ENCODE measurements at places on chromosomes 3 and 15. TPM values are rescaled to one million over a fixed set of nuclear protein-coding genes. Genes with fewer than 3 reads are reported as not detected.
A peak's percentile ranks its signal among the peaks of the same experiment; 100 is the strongest.

- H3K4me1 ChIP-seq: no peaks in the 10 kb centered on the region
- H3K36me3 ChIP-seq: no peaks in the 10 kb centered on the region
- no peaks in the 10 kb centered on the region for H3K27me3 ChIP-seq
Measured at GRCh38 chr3:1960506-1960905, 138.2 kb upstream of the CNTN4 start.

GRCh38 chr3:59935025-59935424 lies 885.2 kb upstream of the CFAP20DC start:
- H3K36me3 ChIP-seq: no peaks in the 10 kb centered on the region
- no peak overlapping the region for H3K4me3 ChIP-seq
- no peak overlapping the region for H3K27ac ChIP-seq
- no peaks in the 10 kb centered on the region for H3K4me1 ChIP-seq

DNA sequence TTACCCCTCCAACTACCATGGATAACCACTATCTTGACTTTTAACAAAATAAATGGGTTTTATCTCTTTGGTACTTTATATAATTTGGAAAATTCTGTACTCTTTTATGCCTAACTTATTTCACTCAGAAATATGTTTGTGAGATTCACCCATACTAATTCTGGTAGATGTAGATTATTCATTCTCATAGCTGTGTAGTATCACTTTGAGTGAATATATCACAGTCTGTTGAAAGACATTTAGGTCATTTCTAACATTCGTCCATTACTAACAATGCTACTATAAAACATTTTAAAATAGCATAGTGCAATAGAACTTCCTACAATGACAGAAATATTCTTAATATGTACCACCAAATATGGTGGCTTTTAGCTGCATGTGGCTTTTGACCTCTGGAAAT lies 542.4 kb downstream of the RBMS3 start:
- no peak overlapping the region for H3K4me3 ChIP-seq
- H3K4me1 ChIP-seq: no peaks in the 10 kb centered on the region
- no peaks in the 10 kb centered on the region for H3K36me3 ChIP-seq
- no peak overlapping the region for H3K27ac ChIP-seq

GRCh38 chr15:39599871-39600270 lies 19.0 kb downstream of the THBS1 start:
- no peaks in the 10 kb centered on the region for H3K4me1 ChIP-seq
- no peaks in the 10 kb centered on the region for H3K36me3 ChIP-seq
- no peak overlapping the region for H3K27ac ChIP-seq

DNA sequence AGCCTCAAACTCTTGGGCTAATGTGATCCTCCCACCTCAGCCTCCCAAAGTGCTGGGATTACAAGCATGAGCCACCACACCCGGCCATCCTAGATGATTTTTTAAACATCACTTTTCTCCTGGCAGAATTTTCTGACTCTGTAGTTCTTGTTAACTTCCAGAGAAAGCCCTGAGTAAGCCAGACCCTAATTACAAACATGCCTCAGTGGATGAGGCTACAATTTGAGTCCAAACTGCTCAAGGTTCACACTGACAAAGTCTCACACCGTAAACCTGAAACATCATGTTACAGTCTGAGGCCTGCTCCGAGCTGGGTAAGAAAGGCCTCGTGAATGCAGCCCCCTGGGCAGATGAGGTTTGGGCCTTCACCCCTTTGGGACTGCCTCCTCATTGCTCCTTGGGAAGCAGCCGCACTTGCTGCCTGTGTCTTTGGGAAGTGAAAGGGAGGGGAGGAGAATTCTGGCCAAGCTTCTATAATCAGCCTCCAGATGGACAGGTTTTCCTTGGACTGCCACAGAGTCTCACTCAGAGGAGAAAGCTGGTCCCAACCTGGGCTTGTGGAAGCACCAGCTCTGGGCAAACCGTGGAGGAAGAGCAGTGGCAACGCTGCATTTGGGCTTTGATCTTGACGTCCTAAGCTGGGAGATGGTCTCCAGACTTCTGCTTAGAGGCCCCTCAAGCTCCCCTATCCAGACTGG lies 46.0 kb downstream of the CA12 start:
- H3K27ac ChIP-seq: no peak overlapping the region
- DNase-seq: no peak
- H3K27me3 ChIP-seq: no peaks in the 10 kb centered on the region
- H3K4me3 ChIP-seq: no peak overlapping the region

GRCh38 chr3:6249679-6250078 lies 611.2 kb upstream of the GRM7 start:
- peak overlapping the region; percentile 32 for H3K27ac ChIP-seq
- peak; percentile 60 for DNase-seq
- no peaks in the 10 kb centered on the region for H3K27me3 ChIP-seq
- no peaks in the 10 kb centered on the region for H3K36me3 ChIP-seq
- H3K4me1 ChIP-seq: peaks cover 20% of the 10 kb centered on the region
- H3K4me3 ChIP-seq: peak overlapping the region; percentile 3

GRCh38 chr15:51649659-51650521 lies 27.3 kb upstream of the DMXL2 start:
- H3K36me3 ChIP-seq: no peaks in the 10 kb centered on the region
- H3K4me3 ChIP-seq: no peak overlapping the region
- no peaks in the 10 kb centered on the region for H3K27me3 ChIP-seq
- H3K27ac ChIP-seq: no peak overlapping the region
- peak; percentile 89 for DNase-seq

- peak; percentile 67 for DNase-seq
- H3K4me3 ChIP-seq: no peak within 1 kb of the TSS
- H3K36me3 ChIP-seq: no peaks in the 10 kb centered on the region
- H3K4me1 ChIP-seq: peaks cover 44% of the 10 kb centered on the region
- H3K27me3 ChIP-seq: no peaks in the 10 kb centered on the region
Measured at GRCh38 chr3:181711325-181712135, at the start of gene SOX2. Gene SOX2 (plus strand): TSS chr3:181711925. CDS start chr3:181712361, 436 bp downstream.

GRCh38 chr3:138812806-138813205 lies 21.9 kb downstream of the PIK3CB start:
- H3K36me3 ChIP-seq: no peaks in the 10 kb centered on the region
- no peak overlapping the region for H3K27ac ChIP-seq
- H3K4me1 ChIP-seq: peaks cover 15% of the 10 kb centered on the region
- DNase-seq: no peak
- no peaks in the 10 kb centered on the region for H3K27me3 ChIP-seq

DNA sequence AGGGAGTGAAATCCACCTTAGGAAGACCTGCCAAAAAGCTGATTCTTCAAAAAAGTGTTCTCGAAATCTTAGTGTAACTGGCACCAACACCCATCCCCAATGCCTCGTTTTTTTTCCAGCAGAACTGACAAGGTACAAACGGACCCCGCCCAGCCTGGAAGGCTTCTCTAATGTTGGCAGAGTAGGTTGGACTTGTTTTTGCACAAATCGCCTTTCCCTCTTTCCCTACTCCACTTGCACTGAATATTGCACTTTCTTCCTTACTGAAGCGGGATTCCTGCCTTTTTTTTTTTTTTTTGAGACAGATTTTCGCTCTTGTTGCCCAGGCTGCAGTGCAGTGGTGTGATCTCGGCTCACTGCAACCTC lies 544 bp upstream of the TIMMDC1 start:
- no peaks in the 10 kb centered on the region for H3K27me3 ChIP-seq
- H3K27ac ChIP-seq: peak overlapping the region; percentile 56
- H3K4me1 ChIP-seq: peaks cover 32% of the 10 kb centered on the region
- H3K4me3 ChIP-seq: peak overlapping the region; percentile 98
- H3K36me3 ChIP-seq: peaks cover 9% of the 10 kb centered on the region
- peak; percentile 61 for DNase-seq

DNA sequence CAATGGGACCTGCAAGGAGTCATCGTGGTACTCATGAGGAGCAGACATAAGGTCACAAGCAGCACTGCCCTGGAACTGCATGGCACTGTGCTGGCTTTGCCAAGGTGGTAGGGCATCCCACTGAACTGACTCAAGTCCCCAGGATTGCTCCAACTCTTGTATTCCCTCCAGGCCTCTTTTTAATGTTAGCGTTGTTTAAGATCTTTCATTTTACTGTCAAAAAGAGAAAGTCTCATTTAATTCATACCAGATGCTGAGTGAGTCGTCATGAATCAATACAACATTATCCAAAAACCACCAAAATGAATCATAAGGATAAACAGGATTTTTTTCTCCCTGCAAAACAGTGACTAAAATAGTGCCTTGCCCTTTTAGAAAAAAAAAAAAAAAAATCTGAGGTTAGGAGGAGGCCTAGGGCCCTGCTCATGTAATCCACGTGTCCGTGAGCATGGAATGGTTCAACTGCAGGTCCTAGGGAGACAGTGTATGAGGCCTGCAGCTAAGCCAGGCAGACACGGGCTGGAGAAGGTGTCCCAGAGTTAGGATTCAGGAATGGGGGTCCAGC lies 36.7 kb upstream of the BLM start:
- DNase-seq: no peak
- H3K27ac ChIP-seq: no peak overlapping the region
- no peaks in the 10 kb centered on the region for H3K36me3 ChIP-seq
- no peaks in the 10 kb centered on the region for H3K27me3 ChIP-seq
- no peak overlapping the region for H3K4me3 ChIP-seq

DNA sequence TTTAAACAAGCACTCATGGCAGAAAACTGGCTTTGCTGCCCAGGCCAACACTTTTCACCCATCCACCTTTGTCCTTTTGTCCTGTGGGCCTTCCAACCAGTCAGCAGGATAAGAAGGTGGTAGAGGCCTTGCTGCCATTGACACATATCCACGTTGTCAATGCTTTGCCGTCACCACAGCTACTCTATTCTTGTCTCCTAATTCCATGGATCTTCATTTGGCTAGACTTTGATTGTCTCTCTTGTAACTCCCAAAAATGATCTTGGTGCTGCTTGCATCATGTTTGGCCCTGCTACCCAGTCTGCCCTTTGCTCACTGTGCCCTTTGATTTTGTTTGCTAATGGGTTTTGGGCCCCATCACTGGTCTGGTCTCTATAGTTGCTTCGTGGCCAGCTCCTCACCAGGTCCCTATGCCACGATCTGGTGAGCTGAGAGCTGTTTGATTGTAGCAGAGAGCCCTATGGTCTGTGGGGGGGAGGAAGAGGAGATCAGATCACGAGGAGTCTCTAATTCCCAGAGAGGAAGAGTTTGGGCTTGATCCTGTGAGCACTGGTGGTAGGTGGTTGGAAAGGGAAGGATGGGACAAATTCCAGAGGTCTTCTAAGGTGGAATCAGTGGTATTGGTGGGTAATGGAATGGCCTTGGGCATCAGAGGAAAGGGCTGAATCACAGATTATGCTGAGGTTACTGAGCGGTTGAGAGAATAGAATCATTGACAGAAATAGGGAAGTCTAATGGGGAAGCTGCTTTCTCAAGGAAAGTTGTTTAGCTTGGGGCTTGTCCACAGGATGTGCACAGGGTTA lies 40.3 kb downstream of the ABHD2 start:
- DNase-seq: no peak
- 0 out of 2 replicates have a peak overlapping the region, but pooled peaks have one; percentile 1 for H3K27ac ChIP-seq
- no peaks in the 10 kb centered on the region for H3K27me3 ChIP-seq
- peaks cover 15% of the 10 kb centered on the region for H3K4me1 ChIP-seq
- no peaks in the 10 kb centered on the region for H3K36me3 ChIP-seq

- H3K36me3 ChIP-seq: peaks cover 19% of the 10 kb centered on the region
- H3K27me3 ChIP-seq: no peaks in the 10 kb centered on the region
- no peak for DNase-seq
- peak overlapping the region; percentile 94 for H3K27ac ChIP-seq
Measured at GRCh38 chr15:41281236-41281635, 50.2 kb downstream of the CHP1 start.

- H3K4me3 ChIP-seq: peak overlapping the region; percentile 66
- H3K4me1 ChIP-seq: 0 out of 2 replicates have a peak, but pooled peaks cover 4% of the 10 kb centered on the region
- no peaks in the 10 kb centered on the region for H3K36me3 ChIP-seq
Measured at GRCh38 chr3:142724682-142725356, 985 bp downstream of the TRPC1 start.

- no peak overlapping the region for H3K4me3 ChIP-seq
- H3K27me3 ChIP-seq: no peaks in the 10 kb centered on the region
- no peak overlapping the region for H3K27ac ChIP-seq
- H3K36me3 ChIP-seq: no peaks in the 10 kb centered on the region
- H3K4me1 ChIP-seq: no peaks in the 10 kb centered on the region
- DNase-seq: no peak
Measured at GRCh38 chr3:103060242-103060641, 625.4 kb downstream of the ZPLD1 start.

DNA sequence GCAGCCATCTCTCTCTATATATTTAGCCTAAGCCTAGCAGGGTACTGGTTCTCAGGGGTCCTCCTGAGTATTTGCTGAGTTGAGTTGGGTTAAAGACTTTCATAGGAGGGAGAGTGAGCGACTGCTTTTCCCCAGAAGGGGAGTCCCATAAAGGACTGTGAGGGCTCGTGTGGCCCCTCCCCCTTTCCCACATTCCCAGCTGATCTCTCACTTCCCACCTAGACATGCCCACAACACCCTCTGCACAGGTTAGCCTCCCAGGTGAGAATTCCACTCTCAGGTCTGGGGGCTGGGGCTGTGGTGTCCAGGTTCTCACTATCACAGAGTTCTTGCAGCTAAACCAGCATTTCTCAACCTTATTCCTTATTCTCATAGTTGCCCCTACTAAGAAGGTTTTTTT lies 15.8 kb downstream of the EPHB1 start:
- H3K4me1 ChIP-seq: peaks cover 50% of the 10 kb centered on the region
- no peaks in the 10 kb centered on the region for H3K27me3 ChIP-seq
- DNase-seq: no peak
- no peak overlapping the region for H3K27ac ChIP-seq
- H3K36me3 ChIP-seq: no peaks in the 10 kb centered on the region
- H3K4me3 ChIP-seq: no peak overlapping the region

DNA sequence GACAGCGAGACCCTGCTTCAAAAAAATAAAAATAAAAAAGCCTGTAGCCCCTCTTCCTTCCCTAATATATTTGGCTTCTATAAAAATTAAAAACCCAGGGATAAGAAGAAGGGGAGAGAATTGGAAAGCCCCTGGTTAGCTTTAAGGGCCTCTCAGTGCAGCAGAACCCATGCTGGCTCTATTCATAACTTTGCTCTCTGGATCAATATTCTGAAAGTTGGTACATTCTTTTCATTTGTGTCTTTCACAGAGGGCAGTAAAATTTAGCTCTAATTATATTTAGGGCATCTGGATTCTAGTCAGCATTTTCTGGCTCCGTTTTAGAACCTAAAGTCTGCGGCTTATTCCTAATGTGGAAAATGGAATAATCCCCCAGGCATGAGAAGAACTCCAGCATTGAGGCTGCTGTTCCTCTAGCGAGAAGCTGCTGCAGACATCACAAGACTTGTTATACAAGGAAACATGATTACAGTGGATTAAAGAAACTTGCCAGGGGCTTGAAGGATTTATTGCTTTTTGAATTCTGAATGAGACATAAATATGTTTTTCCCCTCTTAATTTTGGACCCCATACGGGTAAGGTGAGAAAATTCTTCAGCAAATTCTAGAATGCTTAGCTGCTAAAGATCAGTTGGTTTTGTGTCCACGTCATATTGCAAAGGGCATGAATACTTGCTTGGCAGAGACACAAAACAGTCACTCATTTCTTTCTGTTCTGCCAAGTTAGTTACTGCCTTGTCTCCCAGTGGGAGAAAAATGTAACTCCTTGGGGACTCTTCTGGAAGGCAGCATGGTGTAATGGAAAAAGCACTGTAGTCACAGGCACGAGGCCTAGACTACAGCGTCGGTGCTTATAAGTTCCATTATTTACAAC lies 177.7 kb downstream of the VGLL4 start:
- no peak overlapping the region for H3K4me3 ChIP-seq
- H3K27me3 ChIP-seq: no peaks in the 10 kb centered on the region
- H3K4me1 ChIP-seq: no peaks in the 10 kb centered on the region
- DNase-seq: no peak
- H3K36me3 ChIP-seq: no peaks in the 10 kb centered on the region

The TRH gene
- not detected for total RNA-seq

The ITIH4 gene
- total RNA-seq: 11.1 TPM

The GOLGA6L9 gene
- total RNA-seq: 4.0 TPM

The CYP8B1 gene
- not detected for total RNA-seq

The LPP gene
- 88.5 TPM for total RNA-seq

The POLQ gene
- total RNA-seq: 10.0 TPM

The CLDN16 gene
- total RNA-seq: not detected

The COPG1 gene
- 88.1 TPM for total RNA-seq

The INSYN1 gene
- total RNA-seq: not detected

The C3orf20 gene
- total RNA-seq: not detected
